ENCODE measurements at places on chromosomes 2 and 18. TPM values are rescaled to one million over a fixed set of nuclear protein-coding genes. Genes with fewer than 3 reads are reported as not detected.

DNA sequence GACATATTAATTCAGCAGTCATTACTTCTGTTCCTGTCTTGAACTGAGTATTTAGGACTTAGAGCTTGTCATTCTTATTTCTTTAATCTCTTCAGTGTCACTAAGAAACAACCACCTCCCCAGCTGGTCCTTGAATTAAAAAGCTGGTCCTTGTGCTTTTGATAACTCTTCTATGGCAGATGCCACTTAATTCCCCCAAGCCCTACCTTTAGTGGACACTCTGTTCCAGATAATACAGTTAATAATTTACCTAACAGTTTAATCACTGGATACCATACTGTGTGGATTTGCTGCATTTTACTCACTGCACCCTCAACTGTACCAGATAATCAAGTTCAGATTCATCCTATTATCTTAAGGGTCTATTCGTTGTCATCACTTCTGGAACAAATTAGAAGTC, 73.1 kb downstream of the SKA1 start:
- no peak for DNase-seq

DNA sequence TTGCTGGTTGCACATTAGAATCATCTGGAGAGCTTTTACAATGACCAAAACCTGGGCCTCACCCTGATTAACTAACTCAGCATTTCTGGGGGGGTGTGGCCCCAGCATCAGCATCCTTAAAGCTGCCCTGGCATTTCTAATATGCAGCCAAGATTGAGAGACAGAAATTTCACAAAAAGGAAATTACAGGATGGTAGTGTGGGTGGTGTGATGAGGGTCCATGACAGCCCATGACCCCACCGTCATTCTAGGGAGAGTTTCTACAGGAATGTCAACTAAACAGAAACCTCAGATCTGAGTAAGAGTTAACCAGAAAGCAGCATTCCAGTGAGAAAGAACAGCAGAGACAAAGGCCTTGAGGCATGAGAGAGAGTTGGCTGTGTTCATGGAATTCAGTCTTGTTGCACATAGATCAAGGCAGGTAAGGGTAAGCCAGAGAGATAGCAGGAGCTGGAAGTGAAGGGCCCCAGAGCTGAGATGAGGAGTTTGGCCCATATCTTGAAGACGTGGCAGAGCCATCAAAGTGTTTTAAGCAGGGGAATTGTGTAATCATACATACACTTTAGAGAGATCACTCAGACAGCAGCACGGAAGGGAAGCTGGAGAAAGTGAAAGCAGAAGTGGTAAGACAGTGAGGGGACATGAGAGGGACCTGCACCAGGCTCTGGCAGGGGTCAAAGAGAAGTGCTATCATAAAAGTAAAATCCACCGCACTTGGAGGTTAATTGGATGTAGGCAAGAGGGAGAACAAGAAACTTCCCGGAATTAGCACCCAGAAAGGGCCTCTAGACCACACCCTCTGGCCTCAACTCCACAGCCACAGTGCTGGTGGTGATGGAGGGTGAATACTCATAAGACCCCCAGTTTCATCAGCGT, 7.8 kb upstream of the TRABD2A start:
- no peak for DNase-seq

EML6 gene
- total RNA-seq, result 0.89 TPM

CCDC102B gene
- total RNA-seq, result 16.5 TPM
